ENCODE measurements at places on chromosomes 7 and 10.

GRCh38 chr7:125661677-125662076 lies 732.1 kb upstream of the POT1 start:
- no peak for DNase-seq

- DNase-seq, result no peak
These were observed 192.2 kb upstream of the TBX20 start for GRCh38 chr7:35446091-35446490.

DNA sequence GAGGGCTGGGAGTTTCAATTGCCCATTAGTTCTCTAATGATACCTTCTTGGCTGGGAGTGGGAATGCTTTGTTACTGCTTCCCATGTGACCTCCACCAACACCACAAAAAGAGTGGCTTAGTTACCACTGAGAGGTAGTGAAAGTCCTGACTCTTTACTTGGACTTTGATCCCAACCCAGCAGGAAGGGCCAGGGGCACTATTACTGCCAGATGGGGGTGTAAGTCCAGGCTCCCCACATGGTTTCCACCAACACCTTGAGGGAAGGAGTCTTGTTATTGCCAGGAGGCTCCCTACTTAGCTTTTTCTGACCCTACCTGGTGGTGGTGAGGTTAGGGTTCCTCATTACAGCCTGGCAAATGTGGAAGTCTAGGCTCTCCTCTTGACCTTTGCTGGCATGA lies 11.4 kb downstream of the GGCT start:
- no peak for DNase-seq

GRCh38 chr7:33742999-33743587 lies 162.2 kb upstream of the BMPER start:
- DNase-seq, result no peak

DNA sequence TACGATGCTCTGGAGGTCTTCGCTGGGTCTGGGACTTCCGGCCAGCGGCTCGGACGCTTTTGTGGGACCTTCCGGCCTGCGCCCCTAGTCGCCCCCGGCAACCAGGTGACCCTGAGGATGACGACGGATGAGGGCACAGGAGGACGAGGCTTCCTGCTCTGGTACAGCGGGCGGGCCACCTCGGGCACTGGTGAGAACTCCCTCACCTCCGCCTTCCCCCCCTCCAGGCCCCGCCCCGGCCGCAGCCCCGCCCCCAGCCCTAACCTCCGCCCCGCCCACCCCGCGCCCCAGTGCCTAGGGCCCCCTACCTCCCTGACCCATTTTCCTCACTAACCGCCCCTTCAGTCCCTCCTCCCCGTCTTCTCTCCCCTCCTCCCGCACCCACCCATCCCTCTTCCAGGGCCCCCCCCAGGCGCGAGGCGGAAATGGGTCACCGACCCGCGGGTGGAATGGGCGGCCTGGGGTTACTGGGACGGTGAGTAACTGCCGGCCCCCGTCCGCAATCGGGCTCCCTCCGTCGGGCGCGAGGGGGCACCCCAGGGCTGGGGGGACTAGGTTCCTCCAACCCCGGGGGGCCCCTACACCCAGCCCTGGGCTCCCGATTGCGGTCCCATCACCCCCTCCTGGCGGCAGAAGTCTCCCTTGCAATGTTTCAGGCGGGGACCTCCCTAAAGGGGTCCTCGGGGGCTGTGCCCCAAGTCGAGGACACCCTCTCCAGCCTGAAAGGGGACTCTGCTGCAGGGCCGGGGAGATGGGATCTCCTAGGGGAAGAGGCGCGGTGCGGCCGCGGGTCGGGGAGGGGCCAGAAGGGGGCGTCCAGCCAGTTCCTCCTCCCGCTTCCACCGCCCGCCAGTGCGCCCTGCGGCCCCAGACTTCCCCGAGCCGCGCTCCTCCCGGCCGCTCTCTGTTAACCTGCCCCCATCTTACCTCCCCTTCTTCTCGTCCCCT lies 2.1 kb downstream of the PCOLCE start:
- no peak for DNase-seq

DNA sequence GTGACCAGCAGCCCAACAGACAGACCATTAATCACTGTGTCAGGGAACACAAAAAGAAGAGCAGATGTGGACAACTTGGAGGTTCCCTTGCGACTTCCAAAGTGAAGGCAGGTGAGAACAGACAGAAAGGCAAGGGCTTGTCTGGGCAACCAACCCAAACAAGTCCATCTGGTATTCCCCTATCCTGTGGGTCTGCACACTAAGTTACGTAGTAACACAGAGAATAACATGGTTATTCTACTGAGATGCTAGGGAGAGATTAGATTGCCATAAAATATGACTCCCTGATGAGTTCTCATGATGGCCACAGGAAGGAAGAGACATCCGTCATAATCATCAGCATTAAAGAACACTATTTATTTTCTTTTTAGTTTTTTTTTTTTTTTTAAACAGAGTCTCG lies 252.2 kb downstream of the CALN1 start:
- no peak for DNase-seq

- DNase-seq, result no peak
These were observed 3.4 kb downstream of the ADRA2A start for GRCh38 chr10:111080224-111080623.

DNA sequence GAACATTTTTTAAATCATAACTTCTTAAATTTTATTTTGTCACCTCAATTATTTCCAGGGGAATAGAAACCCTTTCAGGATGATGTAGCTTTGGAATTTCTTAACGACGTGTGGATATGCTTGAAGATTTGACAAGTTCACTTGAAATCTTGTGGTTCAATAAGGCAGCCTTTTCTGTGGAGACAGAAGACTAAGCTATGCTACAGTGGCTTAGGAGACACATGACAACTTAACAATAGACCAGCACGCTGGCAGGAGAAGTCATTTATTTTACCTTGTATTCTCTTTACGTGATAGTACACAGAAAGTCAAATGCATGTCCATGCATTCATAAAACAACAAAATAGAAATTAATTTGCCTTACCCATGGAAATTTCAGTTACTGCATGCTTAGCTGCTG lies 181.6 kb downstream of the GRM3 start:
- no peak for DNase-seq

DNA sequence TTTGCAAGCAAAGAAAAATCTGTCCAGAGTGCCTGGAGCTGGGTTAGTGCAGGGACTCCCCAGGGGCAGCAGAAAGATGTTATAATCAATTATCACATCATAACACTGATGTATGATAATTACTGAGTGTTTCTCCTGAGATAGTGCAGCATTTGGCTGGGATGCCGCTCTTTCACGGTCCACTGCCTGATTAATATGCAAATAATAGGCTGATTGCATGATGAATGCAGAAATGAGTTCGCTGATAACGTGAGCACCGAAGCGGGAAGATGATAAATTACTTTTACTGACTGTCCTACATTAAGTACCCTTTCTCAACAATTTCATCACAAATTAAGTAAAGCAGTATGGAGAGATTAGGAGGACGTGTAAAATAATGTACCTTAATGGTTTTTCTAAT lies 71.4 kb upstream of the SH2B2 start:
- no peak for DNase-seq

DNA sequence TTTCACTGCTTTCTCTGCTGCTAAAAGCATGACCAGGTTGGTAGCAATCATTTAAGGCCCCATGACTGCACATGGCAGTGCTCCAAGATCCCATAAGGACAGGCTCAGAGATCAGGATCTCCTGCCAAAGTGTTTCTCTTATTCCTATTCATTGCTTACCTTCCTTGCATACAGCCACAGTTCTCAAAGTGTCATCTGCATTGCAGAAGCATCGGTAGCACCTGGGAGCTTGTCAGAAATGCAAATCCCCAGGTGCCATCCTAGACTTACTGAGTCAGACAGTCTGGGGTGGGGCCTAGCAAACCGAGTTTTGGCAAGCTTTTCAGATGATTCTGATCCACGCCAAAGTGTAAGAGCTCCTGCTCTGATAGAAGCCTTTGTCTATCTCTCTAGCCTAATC lies 489.0 kb upstream of the AUTS2 start:
- DNase-seq, result no peak

DNA sequence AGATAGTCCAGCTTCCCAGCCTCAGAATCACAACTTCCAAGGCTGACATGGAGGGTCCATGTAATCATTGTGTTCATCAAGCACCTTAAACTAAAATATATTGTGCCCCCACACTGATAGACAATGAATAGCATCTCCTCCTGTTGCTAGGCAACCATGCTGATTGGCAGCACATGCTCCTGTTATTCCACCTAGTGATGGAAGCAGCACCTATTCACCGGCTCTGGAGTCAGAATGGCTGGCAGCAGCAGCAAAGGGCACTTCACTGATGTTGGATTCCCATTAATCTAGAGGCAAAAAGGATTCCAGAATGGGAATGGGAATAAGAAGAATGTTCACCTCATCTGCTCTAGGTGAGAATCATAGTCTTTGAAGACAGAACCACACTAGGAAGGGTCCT lies 55.0 kb downstream of the RELN start:
- no peak for DNase-seq

GRCh38 chr7:135169964-135170273 lies 588 bp downstream of the CYREN start:
- DNase-seq, result no peak

GRCh38 chr10:128877141-128877540 lies 589.9 kb upstream of the MGMT start:
- no peak for DNase-seq

GRCh38 chr10:15485027-15485426 lies 113.9 kb upstream of the FAM171A1 start:
- DNase-seq, result no peak

- DNase-seq, result no peak
These were observed 469.3 kb upstream of the KLF6 start for GRCh38 chr10:4254101-4254994.

DNA sequence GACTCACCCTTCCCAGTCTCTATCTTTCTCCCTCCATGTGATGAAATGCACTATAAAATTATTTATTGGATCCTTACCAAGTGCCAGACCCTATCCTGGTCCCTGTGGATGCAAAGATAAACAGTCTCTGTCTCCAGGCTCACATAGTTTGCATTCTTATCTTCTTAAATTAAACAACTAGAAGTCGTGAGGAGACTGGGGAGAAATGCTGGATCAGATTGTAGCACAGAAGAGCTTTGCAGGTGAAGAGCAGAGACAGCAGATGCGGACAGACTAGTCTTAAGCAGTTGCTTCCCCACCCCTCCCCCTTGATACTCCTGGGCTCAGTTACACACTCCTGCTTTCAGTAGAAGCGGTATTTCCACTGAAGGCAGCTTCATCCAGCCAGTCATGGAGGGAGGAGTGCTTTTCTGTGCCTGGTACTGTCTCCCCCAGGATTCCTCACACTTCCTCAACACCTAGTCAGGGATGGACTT lies 20.8 kb upstream of the CDK1 start:
- DNase-seq, result no peak

DNA sequence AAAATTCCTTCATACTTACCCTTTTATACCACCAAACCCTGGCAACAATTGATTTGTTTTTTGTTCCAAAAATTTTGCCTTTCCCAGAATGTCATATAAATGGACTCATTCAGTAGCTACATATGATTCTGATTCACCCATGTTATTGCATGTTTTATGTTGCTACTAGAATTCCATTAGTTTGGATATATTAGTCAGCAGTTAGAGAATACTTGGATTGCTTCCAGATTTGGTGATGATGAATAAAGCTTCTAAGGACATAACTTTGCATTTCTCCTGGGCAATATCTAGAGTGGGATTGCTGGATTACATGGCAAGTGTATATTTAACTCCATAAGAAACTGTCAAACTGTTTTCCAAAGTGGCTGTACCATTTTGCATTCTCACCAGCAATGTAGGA lies 806.9 kb downstream of the DNAJB9 start:
- no peak for DNase-seq

DNA sequence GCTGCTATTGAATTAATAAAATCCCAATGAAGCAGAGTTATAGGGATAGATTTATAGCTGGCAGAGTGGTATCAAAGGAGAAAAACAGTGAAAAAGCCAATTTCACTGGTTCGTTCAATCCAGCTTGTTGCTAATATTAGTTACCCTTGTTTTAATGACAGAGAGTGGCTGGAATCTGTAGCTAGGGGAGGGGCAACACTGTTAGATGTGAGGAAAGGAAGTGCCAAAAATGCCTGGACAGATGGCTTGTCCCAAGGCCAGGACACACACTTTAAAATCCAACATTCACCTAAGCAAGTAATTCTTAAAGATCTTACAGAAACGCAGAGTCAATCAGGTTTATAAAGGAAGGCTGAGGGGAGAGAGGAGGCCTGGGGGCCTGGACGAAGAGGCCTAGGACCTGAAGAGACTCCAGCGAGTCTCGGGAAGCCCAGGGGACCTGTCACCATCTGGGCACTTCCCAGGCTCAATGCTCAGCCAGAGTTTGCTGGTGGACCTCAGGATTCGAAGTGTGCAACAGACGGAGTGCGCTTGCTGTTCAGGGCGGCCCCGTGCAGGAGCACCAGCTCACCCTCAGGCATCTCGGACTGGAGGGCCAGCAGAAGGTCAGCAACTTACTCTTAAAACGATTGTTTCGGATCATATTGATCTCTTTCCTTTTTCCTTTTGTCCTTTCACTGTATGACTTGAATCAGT lies 36.7 kb downstream of the TMEM248 start:
- no peak for DNase-seq

- no peak for DNase-seq
These were observed 37.2 kb downstream of the VOPP1 start for GRCh38 chr7:55534916-55535590.

GRCh38 chr7:84642611-84643010 lies 448.0 kb upstream of the SEMA3A start:
- no peak for DNase-seq

DNA sequence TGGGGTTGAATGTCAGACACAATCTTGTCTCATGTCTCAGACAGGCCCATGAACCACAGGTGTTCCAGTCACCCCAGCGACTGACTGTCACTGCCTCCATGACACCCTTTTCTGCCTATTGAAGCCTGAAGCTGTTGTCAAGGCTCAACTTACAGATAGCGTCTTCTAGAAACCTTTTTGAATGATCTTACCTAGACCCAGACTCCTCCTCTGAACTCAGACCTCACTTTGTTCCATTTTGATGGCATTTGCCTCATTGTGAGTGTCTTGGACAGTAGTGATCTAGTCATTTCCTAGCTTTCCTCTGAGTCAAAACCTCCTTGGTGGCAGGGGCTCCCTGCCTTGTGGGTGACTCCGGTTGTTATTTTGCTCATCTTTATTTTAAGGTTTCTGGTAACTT lies 98.3 kb upstream of the AGK start:
- no peak for DNase-seq

- no peak for DNase-seq
These were observed 23.5 kb upstream of the FAM180A start for GRCh38 chr7:135771961-135772638.

GRCh38 chr7:91633013-91633441 lies 247.5 kb downstream of the MTERF1 start:
- no peak for DNase-seq

All from stimulated activated CD8-positive, alpha-beta memory T cell treated with anti-CD3 and anti-CD28 coated beads, Interleukin-7, amount 100 ng/mL, for 1 hour (primary cell).